DMS79 (cell line): ENCODE measurements at places on chromosomes 2 and 18.

GRCh38 chr2:234164493-234165413 lies 114.3 kb downstream of the SPP2 start:
- DNase-seq = no peak

DNA sequence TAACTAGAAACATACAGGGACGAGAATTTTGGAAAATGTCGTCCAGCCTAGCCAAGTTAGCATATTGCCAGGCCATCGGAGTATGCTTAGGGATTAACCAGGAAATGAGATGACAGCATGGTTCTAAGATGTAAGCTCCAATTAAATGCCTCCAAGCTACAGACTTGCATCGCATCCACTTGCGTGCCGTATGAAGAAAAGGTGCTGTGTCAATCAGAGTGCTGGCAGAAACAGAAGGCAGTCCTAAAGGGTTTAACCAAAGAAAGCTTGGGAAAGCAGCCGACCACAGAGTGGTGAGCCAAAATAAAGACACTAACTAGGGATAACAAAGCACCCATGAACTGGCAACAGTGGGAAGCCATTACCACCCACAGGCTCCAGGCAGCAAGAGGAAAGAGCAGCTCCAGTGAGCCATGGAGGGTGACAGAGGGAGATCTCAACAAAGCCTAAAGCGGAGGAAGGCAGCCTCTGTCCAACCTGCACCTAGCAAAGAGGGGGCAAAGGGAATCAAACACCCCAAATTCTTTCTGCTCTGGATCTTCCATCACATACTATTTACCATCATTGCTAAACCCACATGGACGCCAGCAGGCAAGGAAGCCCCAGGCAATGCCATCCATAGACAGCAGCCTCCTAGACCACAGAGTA lies 27.6 kb upstream of the SOCS6 start:
- no peak for DNase-seq

GRCh38 chr2:60383401-60384143 lies 169.9 kb downstream of the BCL11A start:
- no peak for DNase-seq

DNA sequence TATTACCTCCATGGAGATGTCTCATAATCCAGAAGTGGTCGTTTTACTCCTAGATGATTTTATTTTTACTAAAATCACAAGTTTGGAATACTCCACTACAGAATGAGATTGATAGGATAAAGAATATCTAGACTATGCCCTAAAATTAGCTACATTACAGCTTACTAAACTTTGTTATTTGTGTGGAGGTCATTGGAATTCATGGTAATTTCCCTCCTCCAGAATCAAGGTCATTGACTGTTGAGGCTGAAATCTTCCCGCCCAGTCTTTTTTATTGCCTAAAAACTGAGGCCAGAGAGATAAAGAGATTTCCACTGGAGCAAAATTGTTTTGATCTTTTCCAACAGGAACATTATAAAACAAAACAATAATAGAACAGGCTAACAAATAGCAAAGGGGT lies 35.0 kb downstream of the ITGB6 start:
- DNase-seq = no peak

- DNase-seq = no peak
These were observed 35.8 kb downstream of the HIBCH start for GRCh38 chr2:190283783-190284182.

- DNase-seq = no peak
These were observed 469.0 kb downstream of the EPHA4 start for GRCh38 chr2:221102896-221103688.

GRCh38 chr2:29039718-29040480 lies 34.4 kb downstream of the PCARE start:
- DNase-seq = no peak

GRCh38 chr2:240442891-240443715 lies 7.6 kb downstream of the GPC1 start:
- no peak for DNase-seq

GRCh38 chr2:65943099-65943786 lies 491.7 kb upstream of the MEIS1 start:
- no peak for DNase-seq

- no peak for DNase-seq
These were observed 28.2 kb downstream of the MAIP1 start for GRCh38 chr2:199983534-199983933.

DNA sequence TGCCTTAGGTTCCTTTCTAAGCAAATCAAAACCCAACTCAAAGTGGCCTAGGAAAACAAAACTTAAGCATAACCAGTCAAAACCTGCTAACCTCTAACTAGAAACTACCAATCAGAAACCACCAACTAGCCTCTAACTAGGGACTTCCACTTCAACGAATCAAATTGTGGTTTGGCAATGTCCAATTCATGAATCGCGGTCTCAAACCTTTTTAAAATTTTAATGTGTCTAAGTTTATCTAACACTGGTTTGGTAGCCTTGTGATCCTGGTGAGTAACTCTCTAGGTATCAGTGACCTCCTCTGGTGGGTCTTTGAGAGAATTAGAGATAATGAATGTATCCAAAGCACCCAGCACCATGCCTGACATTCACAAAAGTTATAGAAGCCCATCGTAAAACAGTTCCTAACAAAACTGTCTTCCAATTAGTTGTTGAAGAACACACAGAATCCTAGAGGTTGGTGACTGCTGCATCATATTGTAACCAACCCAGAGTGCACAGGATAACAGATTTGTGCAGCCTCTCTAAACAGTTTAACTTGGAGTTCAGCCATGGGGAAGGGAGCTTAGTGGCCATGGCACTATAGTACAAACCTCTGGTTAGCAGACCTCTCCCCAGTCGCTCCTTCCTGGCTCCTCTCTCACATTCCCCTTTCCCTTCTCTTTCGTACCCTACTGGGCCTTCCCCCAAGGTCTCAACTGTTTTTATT lies 45.2 kb upstream of the B3GNT2 start:
- DNase-seq = no peak

DNA sequence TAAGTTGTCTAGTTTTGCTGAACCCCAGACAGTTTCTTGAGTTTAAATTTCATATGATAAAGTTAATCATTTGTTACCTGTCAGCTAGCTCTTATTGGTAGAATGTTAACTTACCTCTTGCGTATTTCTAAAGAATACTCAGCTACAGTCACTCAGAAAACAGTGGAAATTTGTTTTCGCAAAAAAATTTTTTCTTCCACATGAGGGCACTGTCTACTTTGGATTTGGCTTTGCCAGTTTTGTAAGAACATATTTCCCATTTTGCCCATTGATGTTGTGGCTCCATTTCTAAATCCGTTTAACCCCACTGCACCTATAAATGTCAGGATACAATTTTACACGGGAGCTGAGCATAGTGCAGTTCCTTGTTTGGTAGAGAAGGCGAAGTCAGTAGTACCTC lies 19.1 kb upstream of the GCFC2 start:
- no peak for DNase-seq

GRCh38 chr2:177260379-177260778 lies 4.1 kb downstream of the NFE2L2 start:
- no peak for DNase-seq

- DNase-seq = no peak
These were observed 230.5 kb downstream of the PIK3C3 start for GRCh38 chr18:42185486-42185885.

- DNase-seq = no peak
These were observed 256.6 kb upstream of the ID2 start for GRCh38 chr2:8424997-8425900.

- DNase-seq = no peak
These were observed 91.0 kb downstream of the DGKD start for GRCh38 chr2:233445152-233445830.

- no peak for DNase-seq
These were observed 19.8 kb downstream of the DTNA start for GRCh38 chr18:34729740-34730355.

DNA sequence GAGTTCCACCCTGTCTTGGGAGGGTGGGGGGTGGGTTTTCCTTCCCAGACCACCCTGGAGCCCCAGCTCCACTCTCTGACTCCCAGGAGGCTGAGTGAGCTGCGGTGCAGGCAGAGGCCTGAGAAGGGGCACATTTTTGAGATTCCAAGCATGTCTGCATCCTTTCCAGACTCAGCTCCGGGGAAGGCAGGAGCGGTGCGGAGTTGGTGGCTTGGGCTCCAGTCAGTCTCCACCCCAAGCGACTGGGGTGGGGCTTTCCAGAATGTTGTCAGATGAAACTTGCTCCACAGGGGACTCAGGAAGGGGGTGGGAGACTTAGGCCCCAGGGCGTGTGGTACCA lies 44.2 kb upstream of the HS6ST1 start:
- no peak for DNase-seq

DNA sequence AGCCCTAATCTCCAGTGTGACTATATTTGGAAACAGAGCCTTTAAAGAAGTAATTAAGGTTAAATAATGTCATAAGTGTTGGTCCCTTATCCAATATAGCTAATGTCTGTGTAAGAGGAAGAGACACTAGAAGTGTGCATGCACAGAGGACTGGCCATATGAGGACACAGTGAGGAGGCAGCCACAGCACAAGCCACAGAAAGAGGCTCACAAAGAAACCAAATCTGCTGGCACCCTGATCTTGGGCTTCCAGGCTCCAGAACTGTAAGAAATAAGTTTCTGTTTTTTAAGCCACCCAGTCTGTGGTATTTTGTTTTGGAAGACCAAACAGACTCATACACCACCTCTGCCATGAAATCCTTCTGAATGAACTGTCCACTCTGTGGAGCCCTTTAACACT lies 186.4 kb upstream of the SLC39A10 start:
- no peak for DNase-seq

DNA sequence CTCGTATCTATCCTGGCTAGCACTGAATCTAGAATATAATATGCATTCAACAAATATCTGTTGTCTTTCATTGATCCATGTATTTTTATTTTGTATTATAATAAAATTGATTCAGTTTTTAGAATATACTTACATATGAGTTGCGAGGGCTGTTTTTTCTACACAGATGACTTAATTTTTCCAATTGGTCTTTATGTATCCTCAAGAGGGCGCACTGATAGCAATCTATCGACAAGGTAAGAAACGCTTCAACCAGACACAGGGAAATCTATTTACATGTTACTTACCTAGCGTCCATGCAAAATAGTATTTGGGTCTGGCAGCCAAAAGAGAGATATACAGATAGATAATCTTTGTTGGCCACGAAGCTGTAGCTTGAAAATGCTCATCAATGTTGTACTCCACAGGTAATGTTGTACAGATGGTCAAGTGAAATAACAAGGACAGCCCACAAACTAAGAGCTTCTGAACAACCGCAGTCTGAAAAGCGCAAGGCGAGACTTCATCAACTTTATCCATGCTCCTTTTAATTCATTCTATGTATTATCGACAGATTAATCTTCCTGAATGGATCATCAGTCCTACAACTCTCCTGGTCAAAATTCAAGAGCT lies 35.5 kb upstream of the KIDINS220 start:
- DNase-seq = no peak

DNA sequence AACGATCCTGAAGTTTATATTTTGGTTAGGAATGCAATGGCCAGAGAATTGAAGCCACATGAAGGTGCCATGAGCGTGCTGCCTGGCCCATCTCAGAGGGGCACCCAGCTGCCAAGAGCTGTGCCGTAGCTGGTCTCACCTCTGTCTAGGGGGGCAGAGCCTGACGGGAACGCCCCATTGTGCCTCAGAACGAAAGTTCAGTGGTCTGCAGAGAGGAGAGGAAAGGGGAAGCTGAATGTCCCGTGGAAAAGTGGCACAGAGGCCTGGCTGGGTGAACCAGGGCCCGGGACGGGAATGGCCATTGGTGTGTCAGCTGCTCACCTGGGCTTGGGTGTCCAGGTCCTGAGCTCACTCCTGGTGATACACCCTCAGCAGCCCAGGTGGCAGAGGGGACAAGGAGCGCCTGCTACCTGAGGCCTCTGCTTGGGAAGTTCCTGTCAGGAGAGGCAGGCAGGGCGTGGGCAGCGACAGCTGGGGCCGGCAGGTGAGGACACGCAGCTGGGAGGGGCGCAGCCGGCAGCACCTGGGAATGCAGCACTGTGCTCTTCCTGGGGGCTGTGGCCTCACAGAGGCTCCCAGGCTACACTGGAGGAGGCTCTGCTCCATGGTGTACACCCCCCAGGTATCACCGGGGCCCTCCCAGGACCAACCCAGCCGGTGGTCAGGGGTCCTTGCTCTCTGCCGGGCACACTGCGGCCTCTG lies 67.3 kb downstream of the PARD6G start:
- no peak for DNase-seq

DNA sequence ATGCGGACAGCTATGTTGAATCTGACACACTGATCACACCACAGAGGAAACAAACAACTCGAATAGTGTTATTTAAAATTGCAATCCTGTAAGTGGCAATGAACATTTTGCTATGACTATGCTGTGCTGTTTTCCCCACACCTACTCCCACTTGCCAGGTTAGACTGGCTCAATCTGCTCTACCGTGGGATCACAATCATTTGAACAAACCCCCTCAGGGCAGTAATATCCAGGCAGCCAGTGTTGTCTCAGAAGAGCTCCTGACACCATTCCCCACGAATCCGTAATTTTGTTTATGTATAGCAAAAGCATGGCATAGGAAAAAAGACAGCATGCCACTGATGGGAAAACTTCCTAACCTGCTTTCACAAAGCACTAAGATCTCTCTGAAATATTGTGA lies 284.3 kb downstream of the ERBB4 start:
- no peak for DNase-seq

- DNase-seq = peak; percentile 10
These were observed 20.6 kb upstream of the ATRAID start for GRCh38 chr2:27191070-27191829.

DNA sequence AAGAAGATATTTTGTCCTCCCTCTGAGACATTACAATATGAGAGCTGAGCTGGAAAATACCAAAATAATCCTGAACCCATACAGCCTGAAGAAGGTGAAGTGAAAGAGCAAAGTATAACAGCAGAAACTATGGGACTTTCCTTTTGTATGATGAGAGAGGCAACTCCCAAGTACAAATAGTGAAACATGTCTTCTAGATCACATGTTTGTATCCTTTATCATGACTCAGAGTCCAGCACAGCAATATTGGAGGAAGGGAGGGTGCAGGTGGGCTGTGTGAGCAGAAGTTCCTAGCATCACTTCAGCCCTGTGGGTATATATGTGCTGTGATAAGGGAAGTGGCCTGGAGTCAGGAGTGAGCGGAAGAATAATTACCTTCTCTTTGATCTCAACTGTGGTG lies 265.6 kb upstream of the NRXN1 start:
- DNase-seq = no peak

DNA sequence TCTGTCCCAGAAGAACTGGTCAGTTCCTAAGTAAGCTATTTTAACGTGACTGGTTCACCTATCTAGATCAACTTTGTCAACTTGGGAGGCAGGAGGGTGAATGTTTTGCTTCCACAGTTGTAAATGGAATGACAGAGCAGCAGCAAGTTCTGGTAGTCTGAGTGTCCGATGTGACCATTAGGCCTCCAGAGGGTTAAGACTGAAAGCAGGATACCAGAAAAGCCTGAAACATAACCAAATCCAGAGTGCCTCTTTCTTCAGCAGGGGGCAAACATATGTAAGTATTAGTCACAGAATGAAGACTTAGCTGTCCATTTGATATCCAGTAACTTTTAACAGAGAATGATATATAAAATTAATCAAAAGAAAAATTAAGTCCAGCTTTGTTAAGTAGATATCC lies 9.2 kb downstream of the HOXD3 start:
- no peak for DNase-seq
